NCI-H1092 treated with DMSO at 0.1 percent for 48 hours (cell line): ENCODE measurements at places on chromosomes 5 and 9.

DNA sequence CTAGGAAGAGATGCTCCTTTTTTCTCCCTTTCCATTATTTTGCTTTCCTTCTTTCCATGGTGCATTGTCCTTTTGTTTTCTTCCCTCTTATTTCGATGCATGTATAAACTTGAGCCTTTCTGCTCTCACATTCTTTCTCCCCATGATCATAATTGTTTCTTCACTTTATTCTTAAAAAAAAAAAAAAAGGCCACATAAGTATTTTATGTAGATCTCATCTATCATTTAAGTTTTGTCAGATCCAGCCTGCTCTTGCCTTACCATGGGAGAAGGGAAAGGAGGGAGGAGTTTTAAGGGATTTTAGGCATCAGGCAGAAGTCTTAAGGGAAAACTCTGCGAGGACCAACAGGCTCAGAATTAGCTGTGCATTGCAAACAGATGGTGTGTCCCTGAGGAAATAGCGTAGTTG, 11.1 kb downstream of the TGFBR1 start:
- DNase-seq = no peak

GRCh38 chr5:14322437-14323187, 179.5 kb downstream of the TRIO start:
- peak; percentile 74 for DNase-seq

- DNase-seq = peak; percentile 74
Observed at GRCh38 chr5:123753937-123754891, 242.2 kb downstream of the CSNK1G3 start.

GRCh38 chr5:170361116-170361515, 28.1 kb downstream of the KCNMB1 start:
- no peak for DNase-seq

GRCh38 chr5:132850066-132850465, 16.2 kb downstream of the GDF9 start:
- no peak for DNase-seq

DNA sequence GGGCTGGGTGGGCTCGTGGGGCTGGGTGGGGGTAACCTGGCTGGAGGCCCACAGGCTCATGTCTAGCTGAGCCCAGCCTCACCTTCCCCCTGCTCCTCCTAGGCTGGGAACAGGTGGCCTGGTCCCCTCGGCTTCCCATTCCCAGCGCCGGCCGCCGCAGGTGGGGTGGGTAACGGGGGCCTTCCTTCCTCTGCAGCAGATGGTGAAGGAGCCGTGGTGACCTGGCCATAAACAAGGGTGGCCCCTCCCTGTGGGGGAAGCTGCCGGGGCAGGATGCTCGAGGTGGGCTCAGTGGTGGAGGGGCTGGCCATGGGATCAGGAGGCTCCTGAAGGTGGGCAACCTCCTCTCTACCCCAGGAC, 41.0 kb upstream of the EGFL7 start:
- no peak for DNase-seq

- no peak for DNase-seq
Observed at GRCh38 chr9:11072176-11072575, 459.4 kb upstream of the PTPRD start.
